ENCODE measurements at places on chromosomes 3 and 15. TPM values are rescaled to one million over a fixed set of nuclear protein-coding genes. Genes with fewer than 3 reads are reported as not detected.

ST8SIA2 gene
- total RNA-seq, result 0.38 TPM

SAMD7 gene
- total RNA-seq, result not detected

MB21D2 gene
- 3.9 TPM for total RNA-seq

HGD gene
- total RNA-seq, result 72.0 TPM

PLSCR4 gene
- 33.0 TPM for total RNA-seq

CD200R1 gene
- total RNA-seq, result 2.2 TPM

SYNM gene
- 23.2 TPM for total RNA-seq

AADAC gene
- not detected for total RNA-seq

SEC11A gene
- total RNA-seq, result 147 TPM

SAMMSON gene
- total RNA-seq, result 0.98 TPM

GALNT15 gene
- total RNA-seq, result 39.9 TPM

SIDT1 gene
- total RNA-seq, result 4.9 TPM

SKOR1 gene
- 0.57 TPM for total RNA-seq

CHRD gene
- 16.8 TPM for total RNA-seq

HCN4 gene
- 0.50 TPM for total RNA-seq

RLBP1 gene
- not detected for total RNA-seq

GOLGA8H gene
- total RNA-seq, result 0.88 TPM

NPAP1 gene
- 0.19 TPM for total RNA-seq

SPATA12 gene
- not detected for total RNA-seq

GOLGA6D gene
- not detected for total RNA-seq

GP5 gene
- total RNA-seq, result 0.22 TPM

AGBL1 gene
- not detected for total RNA-seq

All from kidney (tissue), 22 donors.